ENCODE measurements at places on chromosomes 7 and 10.

- DNase-seq = no peak
Observed at GRCh38 chr7:130974794-130975193, 240.8 kb upstream of the KLF14 start.

DNA sequence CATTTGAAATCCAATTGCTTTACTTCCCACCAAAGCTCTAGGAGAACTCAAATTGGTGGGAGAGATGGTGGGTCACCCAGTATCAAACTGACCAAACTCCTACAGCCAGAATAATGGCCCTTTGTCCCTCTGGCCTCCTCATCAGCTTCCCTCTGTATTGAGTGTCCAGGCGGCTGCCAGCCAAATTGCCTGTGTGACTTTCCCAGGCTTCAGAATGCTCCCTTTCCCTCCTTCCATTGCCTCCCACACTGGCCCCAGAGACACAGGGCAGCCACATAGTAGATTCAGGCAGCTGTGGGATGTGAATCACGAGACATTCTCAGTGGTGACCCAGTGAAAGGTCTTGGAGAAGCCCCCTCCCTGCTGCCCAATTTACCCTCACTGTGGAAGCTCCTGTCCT, 12.7 kb upstream of the VDAC2 start:
- DNase-seq = no peak

DNA sequence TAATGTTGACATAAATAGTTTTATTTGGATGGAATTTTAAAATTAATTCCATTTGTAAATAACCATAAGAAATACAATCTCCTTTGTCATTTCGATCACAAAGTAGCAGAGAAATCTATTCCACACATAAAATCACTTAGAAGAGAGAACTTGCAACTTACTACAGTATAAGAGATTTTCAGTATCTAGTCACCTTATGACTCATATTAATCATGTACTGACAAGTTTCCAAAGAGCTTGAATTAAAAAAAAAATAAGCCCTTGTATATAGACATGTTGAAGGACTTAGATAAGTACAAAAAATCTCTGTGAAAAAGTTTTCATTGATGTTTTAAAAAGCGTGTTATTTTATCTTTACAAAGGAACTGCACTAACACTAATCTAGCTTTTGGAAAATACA, 207.1 kb upstream of the ETV1 start:
- DNase-seq = no peak

DNA sequence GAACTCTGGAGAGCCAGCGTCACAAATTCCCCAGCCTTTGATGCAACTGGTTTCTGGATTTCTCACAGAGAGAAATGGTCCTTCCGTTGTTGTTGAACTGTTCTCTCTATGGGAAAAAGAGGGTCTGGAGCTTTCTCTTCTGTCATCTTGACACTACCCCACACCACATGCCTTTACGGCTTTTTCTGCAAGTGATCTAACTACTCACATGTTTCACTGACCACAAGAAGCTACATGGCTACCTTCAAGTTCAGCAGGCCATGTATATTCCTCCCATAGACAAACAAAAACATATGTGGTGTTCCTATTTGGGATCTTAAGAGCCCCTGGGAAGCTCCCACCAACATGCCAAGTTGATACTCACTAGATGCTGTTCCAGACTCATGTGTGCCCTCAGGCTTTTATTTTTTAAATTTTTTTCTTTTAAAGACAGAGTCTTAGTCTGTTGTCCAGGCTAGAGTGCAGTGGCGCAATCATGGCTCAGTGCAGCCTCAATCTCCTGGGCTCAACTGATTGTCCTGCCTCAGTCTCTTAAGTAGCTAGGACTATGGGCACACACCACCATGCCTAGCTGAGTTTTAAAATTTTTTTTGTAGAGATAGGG, 72.0 kb downstream of the RNF216 start:
- no peak for DNase-seq

GRCh38 chr7:36761835-36762234, 37.5 kb upstream of the AOAH start:
- no peak for DNase-seq

- DNase-seq = no peak
Observed at GRCh38 chr10:482848-483247, 206.6 kb downstream of the DIP2C start.

GRCh38 chr10:88385601-88386203, 197.4 kb downstream of the RNLS start:
- DNase-seq = no peak

GRCh38 chr10:551373-552252, 137.9 kb downstream of the DIP2C start:
- no peak for DNase-seq

All from HS-27A (cell line).